Activated T-helper 2 cell treated with anti-CD3 and anti-CD28 coated beads, Interferon-gamma antibody, Interleukin-2, Interleukin-4, amounts not matched to agents 10 μg/mL and 5 μg/mL and 100 μg/mL, durations not matched to agents 14 hours and 24 hours and 36 hours (primary cell): ENCODE measurements at places on chromosomes 11 and 22. TPM values are rescaled to one million over a fixed set of nuclear protein-coding genes. Genes with fewer than 3 reads are reported as not detected.

- H3K27ac ChIP-seq: no peak overlapping the region
- no peak overlapping the region for H3K4me3 ChIP-seq
- H3K27me3 ChIP-seq: peaks cover 3% of the 10 kb centered on the region
- no peaks in the 10 kb centered on the region for H3K36me3 ChIP-seq
- no peaks in the 10 kb centered on the region for H3K4me1 ChIP-seq
- DNase-seq: no peak
Observed at GRCh38 chr11:2794968-2795322, 90.6 kb downstream of the CDKN1C start.

DNA sequence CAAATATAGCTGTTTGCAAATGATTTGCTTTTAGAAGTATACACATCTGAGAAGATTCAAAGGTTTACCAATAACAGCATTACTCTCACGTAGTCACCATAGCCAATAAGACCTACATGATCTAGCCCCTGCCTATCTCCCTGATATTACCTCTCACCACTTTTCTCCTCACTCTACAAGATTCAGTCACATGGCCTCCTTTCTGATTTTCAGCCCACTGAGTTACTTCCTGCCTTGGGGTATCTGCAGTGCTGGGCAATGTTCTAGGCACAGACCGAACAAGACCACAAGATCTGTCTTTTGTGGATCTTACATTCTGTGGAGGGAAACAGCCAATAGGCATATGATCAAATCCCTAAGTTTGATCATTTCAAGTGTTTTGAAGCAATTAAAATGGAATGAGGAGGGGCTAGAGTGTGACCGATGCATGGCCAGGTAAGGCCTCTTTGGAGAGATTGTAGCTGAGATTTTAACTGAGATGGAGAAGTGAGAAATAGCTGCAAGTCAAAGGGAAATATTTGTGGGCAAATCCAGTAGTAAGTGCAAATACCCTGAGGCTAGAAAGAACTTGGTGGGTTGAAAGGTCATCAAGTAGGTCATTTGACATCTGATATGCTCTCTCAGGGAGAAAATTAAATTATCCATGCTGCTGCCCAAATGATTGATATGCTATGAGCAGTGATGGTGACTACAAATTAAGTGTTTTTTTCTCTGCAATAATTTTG lies 43.1 kb downstream of the ARL14EP start:
- H3K4me1 ChIP-seq: no peaks in the 10 kb centered on the region
- H3K27me3 ChIP-seq: no peaks in the 10 kb centered on the region
- DNase-seq: no peak
- no peak overlapping the region for H3K27ac ChIP-seq
- no peak overlapping the region for H3K4me3 ChIP-seq

DNA sequence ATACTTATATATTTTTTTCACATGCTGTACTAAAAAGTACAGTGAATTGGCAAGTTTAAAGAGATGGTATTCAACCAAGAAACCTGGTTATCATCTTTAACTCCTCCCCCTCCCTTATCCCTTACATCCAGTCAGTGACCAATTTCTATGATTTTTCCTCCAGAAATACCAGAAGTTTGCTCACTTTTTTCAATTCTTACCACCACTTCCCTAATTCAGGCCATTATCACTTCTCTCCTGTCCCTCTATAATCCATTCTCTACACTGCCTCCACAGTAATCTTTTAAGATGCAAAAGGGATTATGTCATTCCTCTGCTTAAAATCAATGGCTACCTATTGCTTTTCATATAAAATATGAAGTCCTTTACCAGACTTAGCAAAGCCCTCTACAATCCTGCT lies 62.8 kb downstream of the CEP57 start:
- no peak for DNase-seq
- no peak overlapping the region for H3K27ac ChIP-seq
- no peaks in the 10 kb centered on the region for H3K4me1 ChIP-seq
- no peak overlapping the region for H3K4me3 ChIP-seq
- no peaks in the 10 kb centered on the region for H3K27me3 ChIP-seq

DNA sequence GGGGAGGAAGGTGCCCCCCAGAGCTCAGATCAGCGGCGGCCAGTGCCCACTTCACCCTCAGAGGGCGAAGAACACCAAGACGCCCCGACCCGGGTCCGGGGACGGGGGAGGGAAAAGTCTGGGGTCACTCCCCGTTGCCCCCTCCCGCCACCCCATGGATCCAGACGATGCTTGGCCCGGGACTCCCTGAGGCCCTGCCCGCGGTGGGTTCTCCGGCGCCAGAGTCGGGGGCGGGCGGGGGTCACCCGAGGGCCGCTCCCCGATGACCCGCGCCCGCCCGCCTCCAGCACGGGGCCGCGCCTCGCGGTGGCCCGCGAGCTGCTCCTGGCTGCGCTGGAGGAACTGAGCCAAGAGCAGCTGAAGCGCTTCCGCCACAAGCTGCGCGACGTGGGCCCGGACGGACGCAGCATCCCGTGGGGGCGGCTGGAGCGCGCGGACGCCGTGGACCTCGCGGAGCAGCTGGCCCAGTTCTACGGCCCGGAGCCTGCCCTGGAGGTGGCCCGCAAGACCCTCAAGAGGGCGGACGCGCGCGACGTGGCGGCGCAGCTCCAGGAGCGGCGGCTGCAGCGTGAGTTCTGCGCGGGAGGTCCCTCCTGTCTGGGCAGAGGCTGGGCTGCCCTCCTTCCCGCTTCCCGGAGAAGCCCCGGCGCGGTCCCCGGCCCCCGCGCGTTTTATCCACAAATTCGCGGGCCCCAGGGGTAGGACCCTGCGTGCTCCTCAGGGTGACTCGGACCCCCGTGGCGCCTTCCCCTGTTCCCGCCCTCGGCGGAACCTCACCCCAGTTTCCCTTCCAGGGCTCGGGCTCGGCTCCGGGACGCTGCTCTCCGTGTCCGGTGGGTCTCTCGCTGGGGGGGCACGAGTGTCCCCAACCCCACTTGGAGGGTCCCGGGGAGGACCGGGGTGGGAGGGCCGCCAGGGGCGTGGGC lies 1.1 kb downstream of the NLRP6 start:
- H3K27me3 ChIP-seq: peaks cover 55% of the 10 kb centered on the region
- no peak for DNase-seq
- no peak overlapping the region for H3K27ac ChIP-seq

The CRYBA4 gene
- total RNA-seq: not detected in 2 replicates

The ART1 gene
- total RNA-seq: not detected in 2 replicates
